Osteoblast (primary cell): ENCODE measurements at places on chromosomes 3 and 15. TPM values are rescaled to one million over a fixed set of nuclear protein-coding genes. Genes with fewer than 3 reads are reported as not detected.
A peak's percentile ranks its signal among the peaks of the same experiment; 100 is the strongest.

The COLQ gene
- total RNA-seq: 1.4 and 1.5 TPM in 2 replicates

DNA sequence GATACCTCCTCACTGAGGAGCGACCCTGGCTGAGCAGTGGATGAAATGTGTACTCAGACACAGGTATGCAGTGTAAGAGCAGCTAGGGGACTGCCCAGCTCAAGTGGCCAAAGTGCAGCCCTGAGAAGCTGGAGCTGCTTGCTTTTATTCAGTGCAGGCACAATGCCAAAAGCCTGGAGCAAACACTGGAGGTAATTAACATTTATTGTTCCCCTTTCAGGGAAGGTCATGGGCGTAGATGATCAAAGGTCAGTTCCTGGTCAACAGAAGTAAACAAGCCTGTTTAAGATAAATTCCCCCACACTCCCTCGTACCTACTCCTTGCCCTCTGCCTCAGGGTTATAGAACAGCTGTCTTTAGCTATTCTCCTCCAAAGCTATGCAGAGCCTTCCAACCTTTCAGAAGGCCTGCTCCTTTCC is 17.5 kb downstream of the PLA2G4F start:
- DNase-seq: no peak
- peaks cover 24% of the 10 kb centered on the region for H3K27me3 ChIP-seq
- no peak overlapping the region for H3K27ac ChIP-seq
- no peaks in the 10 kb centered on the region for H3K4me1 ChIP-seq

The CKMT1B gene
- total RNA-seq: not detected in 2 replicates

DNA sequence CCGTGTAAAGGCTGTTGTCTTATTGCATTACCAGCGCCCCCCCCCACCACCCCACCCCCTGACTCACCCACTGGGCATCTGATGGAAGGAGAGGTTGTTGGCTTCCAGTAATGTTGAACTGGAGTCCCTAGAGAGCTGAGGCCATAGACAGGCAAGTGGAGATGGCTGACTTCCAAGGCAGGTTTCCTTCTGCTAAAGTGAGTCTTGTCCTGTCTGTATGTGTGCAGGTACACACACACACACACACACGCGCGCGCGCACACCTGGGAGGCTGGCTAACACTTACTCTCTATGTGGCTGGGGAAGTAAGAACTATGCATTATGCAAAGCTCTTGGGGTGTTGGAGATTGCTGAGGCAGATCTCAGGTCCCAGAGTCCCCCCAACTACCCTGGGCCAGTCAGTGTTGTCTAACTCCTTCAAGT is 1.6 kb upstream of the KY start:
- peaks cover 28% of the 10 kb centered on the region for H3K4me1 ChIP-seq
- peak; percentile 93 for DNase-seq
- no peaks in the 10 kb centered on the region for H3K36me3 ChIP-seq

GRCh38 chr3:49013113-49013737 is 5.2 kb downstream of the DALRD3 start:
- no peak overlapping the region for H3K27ac ChIP-seq
- H3K4me3 ChIP-seq: no peak overlapping the region
- peaks cover 38% of the 10 kb centered on the region for H3K36me3 ChIP-seq
- DNase-seq: peak; percentile 50
